ENCODE measurements at places on chromosomes 2 and 18. TPM values are rescaled to one million over a fixed set of nuclear protein-coding genes. Genes with fewer than 3 reads are reported as not detected.

Gene DNAH7
- total RNA-seq: 0.12 TPM

Gene DES
- total RNA-seq: not detected

Gene AQP12A
- not detected for total RNA-seq

Gene AKAIN1
- not detected for total RNA-seq

Gene ASAP2
- total RNA-seq: 71.6 TPM

Gene EPG5
- 30.4 TPM for total RNA-seq
